ENCODE measurements at places on chromosomes 16 and 17. TPM values are rescaled to one million over a fixed set of nuclear protein-coding genes. Genes with fewer than 3 reads are reported as not detected.
A peak's percentile ranks its signal among the peaks of the same experiment; 100 is the strongest.

- no peaks in the 10 kb centered on the region for H3K27me3 ChIP-seq
- H3K4me1 ChIP-seq = peaks cover 21% of the 10 kb centered on the region
- peak overlapping the region; percentile 85 for H3K27ac ChIP-seq
- H3K36me3 ChIP-seq = no peaks in the 10 kb centered on the region
These were observed 7.4 kb upstream of the TMEM204 start for GRCh38 chr16:1525871-1526607.

- H3K4me1 ChIP-seq = peaks cover 46% of the 10 kb centered on the region
- H3K4me3 ChIP-seq = peak overlapping the region; percentile 46
- peaks cover 2% of the 10 kb centered on the region for H3K36me3 ChIP-seq
- peak; percentile 73 for DNase-seq
- H3K27me3 ChIP-seq = no peaks in the 10 kb centered on the region
- peak overlapping the region; percentile 92 for H3K27ac ChIP-seq
These were observed 4.6 kb downstream of the UNC119 start for GRCh38 chr17:28547623-28548416.

DNA sequence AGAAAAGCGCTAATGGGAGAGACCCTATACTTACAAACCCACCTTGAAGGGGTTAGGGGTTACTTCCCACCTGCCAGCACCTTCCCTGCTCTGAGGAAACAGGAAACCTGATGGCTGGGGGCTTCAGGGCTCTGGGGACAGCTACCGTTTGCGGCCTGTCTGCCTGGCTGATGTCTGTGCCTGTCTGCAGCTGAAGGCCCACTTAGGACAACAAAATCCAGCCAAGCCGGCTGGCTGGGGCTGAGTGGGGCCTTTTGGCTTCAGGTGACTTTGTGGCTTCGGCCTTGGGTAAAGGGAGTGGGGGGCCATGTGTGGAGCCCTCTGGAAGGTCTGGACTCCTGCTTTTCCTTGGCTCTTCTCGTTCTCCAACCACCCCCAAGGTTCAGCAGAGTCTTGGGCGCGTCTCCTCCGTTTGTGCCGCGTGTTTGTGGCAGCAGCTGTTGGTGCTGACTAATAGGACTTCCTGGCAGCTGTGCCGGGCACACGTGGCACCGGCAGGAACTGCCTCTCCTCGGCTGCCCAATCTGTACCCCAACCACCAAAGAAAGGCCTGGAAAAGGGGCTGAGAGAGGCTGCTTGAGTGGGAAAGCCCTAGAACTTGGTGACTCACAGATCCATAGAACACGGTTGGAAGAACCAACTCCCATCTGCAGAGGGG is 186.7 kb downstream of the MSI2 start:
- H3K4me1 ChIP-seq = peaks cover 51% of the 10 kb centered on the region
- peak overlapping the region; percentile 49 for H3K4me3 ChIP-seq
- H3K27me3 ChIP-seq = no peaks in the 10 kb centered on the region
- peak overlapping the region; percentile 72 for H3K27ac ChIP-seq
- peak; percentile 51 for DNase-seq
- peaks cover 9% of the 10 kb centered on the region for H3K36me3 ChIP-seq

GRCh38 chr16:30662449-30662848 is 4.2 kb downstream of the FBRS start:
- peak overlapping the region; percentile 95 for H3K27ac ChIP-seq
- H3K27me3 ChIP-seq = no peaks in the 10 kb centered on the region
- H3K4me1 ChIP-seq = peaks cover 34% of the 10 kb centered on the region
- no peak for DNase-seq

- peak overlapping the region; percentile 91 for H3K27ac ChIP-seq
- H3K4me1 ChIP-seq = peaks cover 69% of the 10 kb centered on the region
- H3K4me3 ChIP-seq = peak overlapping the region; percentile 97
- no peak for DNase-seq
- H3K36me3 ChIP-seq = peaks cover 23% of the 10 kb centered on the region
These were observed 2.2 kb downstream of the LASP1 start for GRCh38 chr17:38872027-38872511.

- H3K27ac ChIP-seq = peak overlapping the region; percentile 70
- no peak for DNase-seq
- peak overlapping the region; percentile 2 for H3K4me3 ChIP-seq
- H3K36me3 ChIP-seq = no peaks in the 10 kb centered on the region
- H3K4me1 ChIP-seq = peaks cover 14% of the 10 kb centered on the region
- H3K27me3 ChIP-seq = no peaks in the 10 kb centered on the region
These were observed 11.2 kb downstream of the MRPL27 start for GRCh38 chr17:50361561-50362480.

GRCh38 chr17:693791-694638 is 20.6 kb downstream of the VPS53 start:
- no peak for DNase-seq
- H3K4me1 ChIP-seq = peaks cover 2% of the 10 kb centered on the region
- no peaks in the 10 kb centered on the region for H3K27me3 ChIP-seq
- H3K36me3 ChIP-seq = peaks cover 8% of the 10 kb centered on the region

Gene UNK
- 37.4 TPM for total RNA-seq

Gene FLOT2
- 195 TPM for total RNA-seq

Gene CDH5
- total RNA-seq = not detected

Gene RSAD1
- 43.5 TPM for total RNA-seq

Data from activated naive CD8-positive, alpha-beta T cell treated with anti-CD3 and anti-CD28 coated beads, Interleukin-2, amount 10 ng/mL, durations not matched to agents 7 days and 5 days (primary cell).